ENCODE measurements at places on chromosomes 2 and 18.

GRCh38 chr2:185990861-185991525, 252.4 kb downstream of the FSIP2 start:
- DNase-seq = no peak

GRCh38 chr2:59694176-59694575, 859.3 kb downstream of the BCL11A start:
- no peak for DNase-seq

DNA sequence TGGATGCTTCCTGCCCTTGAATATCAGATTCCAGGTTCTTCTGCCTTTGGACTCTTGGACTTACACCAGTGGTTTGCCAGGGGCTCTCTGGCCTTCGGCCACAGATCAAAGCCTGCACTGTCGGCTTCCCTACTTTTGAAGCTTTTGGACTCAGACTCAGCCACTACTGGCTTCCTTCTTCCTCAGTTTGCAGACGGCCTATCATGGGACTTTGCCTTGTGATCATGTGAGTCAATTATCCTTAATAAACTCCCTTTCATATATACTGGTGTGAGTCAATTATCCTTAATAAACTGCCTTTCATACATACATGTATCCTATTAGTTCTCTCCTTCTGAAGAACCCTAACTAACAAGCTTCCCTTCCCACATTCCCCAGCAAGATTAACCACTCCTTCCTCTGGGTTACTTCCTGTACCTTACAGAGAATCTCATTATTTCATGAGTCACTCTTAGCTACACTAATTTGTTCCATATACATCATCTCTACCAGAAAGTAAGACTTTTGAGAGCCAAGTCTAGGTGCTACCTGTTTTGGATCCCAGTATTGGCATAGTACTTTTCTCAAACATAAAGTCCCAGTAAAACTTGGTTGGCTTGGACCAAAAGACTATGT, 31.3 kb upstream of the LRATD1 start:
- no peak for DNase-seq

DNA sequence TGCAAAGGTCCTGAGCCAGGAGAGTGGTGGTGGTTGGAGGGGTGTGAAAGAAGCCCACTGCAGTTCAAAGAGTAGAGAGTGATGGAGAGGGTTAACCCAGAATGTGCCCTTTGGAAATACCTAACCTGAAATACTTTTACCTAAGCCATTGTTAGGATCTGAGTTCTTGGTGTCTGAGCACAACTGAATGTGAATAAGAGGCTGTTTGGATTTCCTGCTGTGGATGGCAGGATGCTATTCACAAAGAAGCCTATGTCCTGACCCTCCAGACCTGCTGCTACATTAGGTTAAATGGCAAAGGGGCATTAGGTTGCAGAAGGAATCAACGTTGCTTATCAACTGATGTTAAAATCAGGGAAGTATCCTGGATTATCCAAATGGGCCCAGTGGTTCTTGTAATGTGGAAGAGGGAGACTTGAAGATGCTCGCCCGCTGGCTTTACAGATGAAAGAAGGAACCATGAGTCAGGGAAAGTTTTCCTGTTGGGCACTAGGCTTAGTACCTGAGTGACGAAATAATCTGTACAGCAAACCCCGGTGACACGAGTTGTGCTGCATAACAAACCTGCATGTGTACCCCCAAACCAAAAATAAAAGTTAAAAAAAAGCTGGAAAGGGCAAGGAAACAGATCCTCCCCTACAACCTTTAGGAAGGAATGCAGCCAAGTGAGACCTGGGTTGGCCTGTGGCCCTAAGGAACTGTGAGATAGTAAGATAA, 27.2 kb downstream of the ITGA6 start:
- DNase-seq = no peak

DNA sequence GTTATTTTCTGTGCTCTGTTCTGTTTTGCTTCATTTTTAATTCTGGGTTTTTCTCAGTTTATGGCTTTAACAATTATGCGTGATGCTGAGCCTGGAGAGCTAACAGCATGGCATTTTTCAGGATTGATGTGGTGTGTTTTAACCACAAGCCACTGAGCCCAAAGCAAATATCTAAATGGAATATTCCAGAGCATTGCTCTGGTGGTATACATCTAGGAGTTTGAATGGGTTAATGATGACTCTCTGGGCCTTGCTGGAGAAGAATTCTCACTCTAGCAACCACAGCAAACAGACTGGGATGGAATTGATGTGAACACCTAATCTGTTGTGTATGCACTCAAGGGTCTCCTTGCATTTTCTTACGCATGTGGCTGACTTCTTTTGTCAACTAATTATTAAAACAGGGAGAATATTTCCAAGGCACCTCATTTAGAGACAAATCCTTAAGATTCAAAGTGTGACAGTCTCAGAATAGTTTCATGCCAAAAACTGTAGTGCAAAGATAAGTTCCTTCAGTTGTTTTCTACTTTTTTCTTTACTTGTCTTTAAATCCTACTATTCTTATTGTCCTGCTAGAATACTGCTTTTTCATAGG, 164.0 kb downstream of the DTNA start:
- DNase-seq = no peak

GRCh38 chr18:41875094-41875780, 79.8 kb upstream of the PIK3C3 start:
- no peak for DNase-seq

- no peak for DNase-seq
These were observed 573.2 kb downstream of the ZEB2 start for GRCh38 chr2:143946436-143947391.

GRCh38 chr2:201185863-201186262, 2.9 kb downstream of the CASP10 start:
- no peak for DNase-seq

GRCh38 chr2:43609290-43609918, 13.6 kb upstream of the THADA start:
- DNase-seq = no peak

GRCh38 chr2:10658041-10658913, 31.5 kb downstream of the NOL10 start:
- no peak for DNase-seq

DNA sequence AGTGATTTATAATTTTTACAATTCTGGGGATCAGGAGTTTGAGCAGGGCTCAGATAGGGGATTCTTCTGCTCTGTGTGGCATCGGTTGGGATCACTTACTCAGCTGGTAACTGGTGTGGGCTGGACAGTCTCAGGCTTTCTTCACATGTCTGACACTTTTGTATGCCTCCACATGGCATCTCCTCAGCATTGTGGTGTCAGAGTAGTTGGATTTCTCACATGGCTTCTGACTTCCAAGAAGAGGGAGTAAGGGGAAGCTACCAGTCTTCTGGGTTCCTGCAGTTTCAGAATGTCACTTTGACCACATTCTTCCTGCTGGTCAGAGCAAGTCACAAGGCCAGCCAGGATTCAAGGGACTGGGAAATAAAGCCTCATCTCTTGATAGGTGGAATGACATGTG, 55.6 kb downstream of the NCOA1 start:
- DNase-seq = no peak

- DNase-seq = no peak
These were observed 41.5 kb downstream of the SP140 start for GRCh38 chr2:230267059-230267458.

GRCh38 chr2:46667945-46668344, 188.6 kb downstream of the TMEM247 start:
- DNase-seq = no peak

DNA sequence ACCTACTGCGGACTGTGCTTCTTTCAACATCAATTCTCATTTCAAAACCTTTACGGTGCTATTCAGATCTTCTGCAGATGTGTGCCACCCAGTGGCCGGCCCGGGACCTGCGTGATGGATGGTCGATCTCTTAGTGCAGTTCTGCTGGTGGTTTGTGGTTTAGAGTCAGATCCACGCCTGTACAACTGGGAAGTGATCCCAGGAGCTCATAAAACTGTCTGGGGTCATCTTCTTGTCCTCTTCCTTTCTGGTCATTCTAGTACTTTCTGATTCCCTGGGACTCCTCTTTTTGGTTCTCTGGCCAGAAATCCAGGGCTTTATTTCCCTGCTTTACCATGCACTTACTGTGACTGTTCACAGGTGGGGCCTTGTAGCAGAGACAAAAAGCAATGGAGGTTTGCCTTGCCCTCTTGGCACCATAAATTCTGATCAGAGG, 15.8 kb upstream of the SELENOI start:
- peak; percentile 74 for DNase-seq

- no peak for DNase-seq
These were observed 148.9 kb downstream of the EN1 start for GRCh38 chr2:118698564-118698963.

DNA sequence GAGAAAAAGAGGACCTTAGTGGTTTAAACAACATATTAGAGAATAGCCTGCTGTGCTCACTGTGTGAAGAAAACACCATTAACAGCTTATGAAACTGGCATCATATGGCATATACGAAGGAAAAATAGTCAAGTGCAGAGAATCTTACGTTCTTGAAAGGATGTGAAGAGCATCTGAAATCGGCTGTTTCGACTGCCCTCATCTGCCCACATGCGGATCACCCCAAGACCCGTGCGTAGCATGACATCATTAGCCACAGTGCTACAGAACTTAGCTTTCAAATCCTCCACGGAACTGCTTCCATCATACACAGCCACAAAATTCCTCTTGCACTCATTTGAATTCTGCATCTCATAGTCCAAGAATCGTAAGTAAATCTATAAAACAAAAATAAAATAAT, 84.3 kb downstream of the NETO1 start:
- DNase-seq = no peak

DNA sequence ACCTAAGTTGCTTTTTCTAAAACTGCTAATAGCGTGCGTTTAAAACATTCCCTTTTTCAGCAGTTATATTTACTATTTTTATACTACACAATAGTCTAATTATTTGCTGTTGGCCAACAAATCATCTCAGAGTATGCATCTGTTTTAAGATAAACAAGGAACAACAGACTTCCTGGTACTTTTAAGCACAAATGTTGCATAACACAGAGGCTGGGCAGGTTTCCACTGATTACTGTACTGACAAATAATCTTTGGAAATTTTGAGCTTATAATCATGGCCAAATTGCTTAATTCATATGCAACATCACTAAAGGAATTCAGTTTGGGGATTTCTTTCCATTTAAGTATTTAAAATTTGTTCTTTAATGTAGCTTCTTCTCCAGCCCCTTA, 737.4 kb upstream of the SALL3 start:
- DNase-seq = no peak

GRCh38 chr2:179541586-179541985, 277.0 kb upstream of the SESTD1 start:
- no peak for DNase-seq

DNA sequence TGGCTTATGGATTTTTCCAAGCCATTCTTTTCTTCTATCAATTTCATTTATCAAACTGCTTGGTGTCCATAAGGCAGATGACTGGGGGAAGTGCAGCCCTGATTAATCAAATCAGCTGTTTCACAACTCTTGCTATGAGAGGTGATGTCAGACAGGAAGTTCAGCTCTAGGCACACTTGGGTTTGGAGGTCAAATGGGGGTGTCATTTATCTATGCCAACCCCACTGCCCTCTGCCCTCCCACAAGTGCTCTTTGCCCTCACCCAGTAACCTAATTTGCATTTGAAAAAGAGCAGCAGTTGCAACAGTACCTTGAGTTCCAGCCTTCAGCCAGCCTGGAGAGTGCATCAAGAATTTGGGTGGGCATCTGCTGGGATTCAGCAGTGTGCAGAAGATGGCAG, 431.3 kb upstream of the SPRED2 start:
- no peak for DNase-seq

GRCh38 chr18:67117804-67118203, 398.7 kb downstream of the DSEL start:
- DNase-seq = no peak

- DNase-seq = no peak
These were observed 1.8 kb downstream of the PRKCE start for GRCh38 chr2:45653122-45653913.

DNA sequence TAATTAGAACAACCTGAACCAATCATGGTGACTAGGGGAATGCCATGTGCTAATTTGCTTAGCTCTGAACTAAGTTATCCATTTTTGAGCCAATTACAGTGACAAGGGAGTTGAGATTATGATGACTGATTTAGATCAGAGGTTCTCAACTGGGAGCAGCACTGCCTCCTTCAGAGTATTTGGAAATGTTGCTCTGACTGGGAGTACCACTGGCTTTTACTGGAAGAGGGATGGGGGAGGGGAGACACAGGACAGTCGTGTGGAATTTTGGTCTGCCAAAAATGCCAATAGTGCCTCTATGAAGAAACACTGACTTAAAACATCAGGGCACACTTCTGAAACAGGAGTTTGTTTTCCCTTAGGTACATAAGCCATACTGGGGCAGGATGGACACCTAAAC, 48.1 kb upstream of the VPS54 start:
- DNase-seq = no peak

DNA sequence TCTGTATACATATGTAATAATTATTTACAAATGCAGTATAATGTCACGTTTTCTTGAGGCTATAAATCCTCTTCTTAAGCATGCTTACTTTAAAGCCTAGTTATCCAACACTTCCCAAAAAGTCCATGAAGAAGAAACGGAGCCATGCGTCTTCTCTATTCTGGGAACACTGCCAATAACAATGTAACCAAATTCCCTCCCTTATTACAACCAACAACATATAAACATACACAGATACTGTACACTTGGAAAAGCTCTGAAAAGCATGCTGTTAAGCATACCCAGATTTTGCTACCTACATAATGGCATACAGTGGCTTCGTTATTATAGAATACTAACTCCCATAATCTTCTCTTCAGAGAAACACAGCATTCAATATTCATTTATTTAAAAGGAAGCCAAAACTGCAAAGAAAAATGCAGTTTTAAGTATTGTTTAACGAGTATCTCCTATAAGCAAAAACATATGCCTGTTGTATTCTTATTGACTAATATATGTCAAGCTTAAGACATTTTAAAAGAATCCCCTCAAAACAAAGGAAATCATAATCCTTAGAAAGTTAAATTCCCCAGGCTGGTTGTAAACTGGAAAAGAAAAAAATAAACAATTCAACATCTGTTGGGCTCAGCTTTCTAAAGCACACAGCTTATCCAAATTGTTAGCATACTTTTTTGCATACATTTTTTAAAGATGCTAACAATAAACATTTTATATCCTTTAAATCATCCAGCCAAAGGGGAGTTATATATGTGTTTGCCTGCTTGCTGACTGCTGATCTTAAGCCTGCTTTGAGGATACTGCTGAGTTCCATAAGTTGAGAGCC, 83.4 kb downstream of the SLC25A12 start:
- no peak for DNase-seq

- DNase-seq = no peak
These were observed 51.2 kb downstream of the TPGS2 start for GRCh38 chr18:36777566-36777965.

DNA sequence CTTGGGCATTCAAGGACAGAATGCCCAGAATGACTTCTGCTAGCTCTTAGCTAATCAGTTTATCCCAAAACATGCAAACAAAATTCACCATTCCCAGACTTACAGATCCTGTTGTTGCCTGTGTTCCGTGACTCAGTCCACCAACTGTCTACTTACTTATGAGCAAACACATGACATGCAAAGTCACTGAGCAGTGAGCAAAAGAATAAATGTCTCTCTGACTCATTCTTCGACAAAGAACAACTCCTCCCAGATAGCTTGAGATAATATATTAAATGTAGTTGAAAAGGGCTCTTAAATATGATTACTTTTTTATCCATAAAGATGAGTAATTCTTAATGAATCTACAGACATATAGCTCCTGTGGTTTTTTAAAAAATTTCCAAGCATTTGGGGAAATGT, 9.0 kb upstream of the CREG2 start:
- DNase-seq = no peak

All from stimulated activated naive CD4-positive, alpha-beta T cell treated with Interleukin-2 at 50 U/mL for 16 hours (primary cell).